ENCODE measurements at places on chromosomes 11 and 22.

DNA sequence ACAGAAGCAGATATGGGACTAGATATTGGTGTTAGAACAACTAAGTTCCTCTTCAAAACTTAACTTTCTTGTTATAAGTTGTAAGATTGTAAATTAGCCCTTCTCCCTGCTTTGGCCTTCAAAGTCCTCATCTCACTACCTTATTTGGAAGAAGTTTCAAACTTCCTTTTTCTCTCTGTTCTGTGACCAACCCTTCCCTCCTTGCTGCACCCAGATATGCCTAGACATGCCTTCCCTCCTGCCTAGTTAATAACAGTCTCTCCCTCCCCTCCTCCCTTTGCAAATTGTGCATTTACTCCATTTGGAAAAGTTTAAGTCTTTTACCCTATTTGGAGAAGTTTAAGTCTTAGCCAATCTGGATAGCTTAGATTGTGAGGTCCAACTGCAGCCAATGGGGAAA is 4.9 kb downstream of the OR52K2 start:
- no peak for DNase-seq

DNA sequence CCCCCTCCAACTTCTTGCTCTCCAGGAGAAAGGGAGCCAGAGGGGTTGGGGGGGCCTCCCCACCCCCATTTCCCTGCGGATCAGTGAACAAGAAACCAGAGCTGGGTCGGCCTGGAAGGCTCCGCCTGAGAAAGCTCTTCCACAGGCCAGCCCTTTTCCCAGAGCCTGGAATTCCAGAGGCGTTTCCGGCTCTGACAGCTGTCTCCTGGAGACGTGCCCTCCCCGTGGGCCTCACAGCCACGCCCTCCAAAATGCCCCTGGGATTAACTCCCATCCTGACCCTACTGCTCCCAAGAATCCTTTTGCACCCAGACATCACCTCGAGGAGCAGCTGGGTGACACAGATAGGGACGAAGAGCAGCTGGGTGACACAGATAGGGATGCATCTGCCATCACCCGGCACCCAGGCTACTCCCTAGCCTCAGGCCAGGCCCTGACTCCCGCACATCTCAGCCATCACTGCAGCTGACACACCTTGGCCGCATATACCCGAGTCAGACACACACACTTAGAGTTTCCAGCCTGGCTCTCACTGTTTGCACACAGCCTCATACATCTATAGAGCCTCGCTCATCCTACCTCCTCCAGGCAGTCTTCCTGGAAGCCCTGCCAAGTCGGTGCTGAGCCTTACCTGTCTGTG is 7.6 kb upstream of the CDC42EP1 start:
- DNase-seq, result no peak

GRCh38 chr11:67468759-67469507 is at the start of gene TMEM134:
TMEM134 (minus strand) TSS chr11:67469251; CDS start chr11:67469192, 59 bp downstream.
- DNase-seq, result peak; percentile 90

DNA sequence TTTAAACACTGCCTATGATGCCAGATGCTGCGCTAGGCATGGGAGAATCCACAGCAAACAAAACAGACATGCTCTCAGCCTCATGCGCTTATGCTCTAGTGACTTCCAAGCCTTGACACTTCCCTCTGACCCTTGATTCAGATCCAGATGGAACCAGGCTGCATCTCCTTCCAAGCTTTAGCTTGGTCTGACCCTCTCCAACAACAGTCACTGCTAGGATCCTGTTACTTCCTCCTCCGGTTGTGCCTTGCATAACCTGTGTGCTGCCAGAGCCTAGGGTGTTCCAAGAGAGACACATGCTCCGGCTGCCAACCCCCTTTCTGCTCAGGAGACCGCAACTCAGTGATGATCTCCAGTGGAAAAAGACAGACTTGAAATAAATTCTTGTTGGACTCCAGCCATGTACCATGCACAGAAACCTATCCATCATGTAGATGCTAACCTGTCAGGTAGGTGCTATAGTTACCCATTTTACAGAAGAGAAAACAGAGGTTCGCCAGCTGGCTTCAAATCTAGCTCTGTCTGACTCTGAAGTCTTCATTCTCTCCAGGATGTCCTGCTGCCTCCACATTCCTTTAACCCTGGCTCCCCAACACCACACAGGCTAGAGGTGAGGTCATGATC is 136.3 kb upstream of the TEAD1 start:
- no peak for DNase-seq

DNA sequence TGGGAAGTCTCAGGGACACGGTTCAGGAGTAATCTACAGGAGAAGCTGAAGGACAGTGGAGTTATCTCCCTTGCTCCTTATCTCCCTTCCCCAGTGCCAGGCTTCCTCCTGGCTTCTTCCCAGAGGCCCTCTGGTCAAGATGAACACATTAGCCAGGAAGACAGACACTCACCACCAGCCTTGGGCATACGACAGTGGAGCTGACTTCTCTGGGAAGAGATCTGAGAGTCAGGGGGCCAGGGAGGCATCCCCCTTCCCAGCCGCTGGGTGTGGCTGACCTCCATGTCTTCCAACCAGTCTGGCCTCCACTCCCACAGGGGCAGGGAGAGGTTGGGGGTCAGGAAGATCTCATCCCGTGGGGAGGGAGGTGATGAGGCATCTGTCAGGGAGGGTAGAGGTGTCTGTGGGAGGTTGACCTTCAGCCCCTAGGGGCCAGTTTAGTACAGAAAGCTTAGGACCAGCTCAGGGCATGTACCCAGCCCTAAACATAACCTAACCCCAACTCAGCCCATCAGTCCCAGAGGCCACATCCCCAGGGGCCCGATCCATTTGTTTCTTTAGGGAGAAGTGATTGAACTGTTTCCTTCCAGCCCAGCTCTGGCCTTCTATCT is 12.7 kb downstream of the ROBO4 start:
- no peak for DNase-seq

- no peak for DNase-seq
Measured at GRCh38 chr11:10377183-10377582, 72.3 kb downstream of the ADM start.

Measured in NCI-H510A treated with DMSO at 0.1 percent for 48 hours (cell line).